ENCODE measurements at places on chromosomes 2 and 18.
A peak's percentile ranks its signal among the peaks of the same experiment; 100 is the strongest.

DNA sequence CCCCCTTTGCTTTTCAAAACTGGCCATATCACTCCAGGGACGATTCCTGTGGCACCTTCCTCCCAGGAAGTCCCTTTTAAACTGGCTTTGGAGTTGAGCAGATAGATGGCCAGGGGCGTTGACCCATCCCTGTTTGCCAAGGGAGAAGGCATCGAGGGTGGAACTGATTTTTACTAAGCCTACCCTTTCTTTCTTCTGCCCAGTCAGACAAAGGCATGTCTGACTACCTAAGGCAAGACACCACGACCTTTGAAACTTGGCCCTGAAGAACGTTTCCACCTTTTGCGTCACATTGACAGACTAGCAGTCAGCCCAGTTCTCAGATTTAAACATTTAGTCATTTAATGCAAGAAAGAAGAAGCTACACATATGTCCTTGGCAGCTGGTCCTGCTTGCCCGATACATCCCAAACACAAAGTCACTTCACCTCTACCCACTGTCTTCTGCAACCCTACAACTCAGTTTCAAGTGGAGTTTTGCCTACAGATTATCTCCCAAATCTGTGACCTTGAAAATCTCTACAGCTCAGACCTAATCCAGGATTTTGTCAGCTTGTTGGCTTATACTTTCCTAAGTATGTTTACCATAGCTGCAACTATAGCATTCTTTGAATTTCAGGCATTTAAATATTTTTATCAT is 102.2 kb upstream of the IL1R2 start:
- no peak for DNase-seq

DNA sequence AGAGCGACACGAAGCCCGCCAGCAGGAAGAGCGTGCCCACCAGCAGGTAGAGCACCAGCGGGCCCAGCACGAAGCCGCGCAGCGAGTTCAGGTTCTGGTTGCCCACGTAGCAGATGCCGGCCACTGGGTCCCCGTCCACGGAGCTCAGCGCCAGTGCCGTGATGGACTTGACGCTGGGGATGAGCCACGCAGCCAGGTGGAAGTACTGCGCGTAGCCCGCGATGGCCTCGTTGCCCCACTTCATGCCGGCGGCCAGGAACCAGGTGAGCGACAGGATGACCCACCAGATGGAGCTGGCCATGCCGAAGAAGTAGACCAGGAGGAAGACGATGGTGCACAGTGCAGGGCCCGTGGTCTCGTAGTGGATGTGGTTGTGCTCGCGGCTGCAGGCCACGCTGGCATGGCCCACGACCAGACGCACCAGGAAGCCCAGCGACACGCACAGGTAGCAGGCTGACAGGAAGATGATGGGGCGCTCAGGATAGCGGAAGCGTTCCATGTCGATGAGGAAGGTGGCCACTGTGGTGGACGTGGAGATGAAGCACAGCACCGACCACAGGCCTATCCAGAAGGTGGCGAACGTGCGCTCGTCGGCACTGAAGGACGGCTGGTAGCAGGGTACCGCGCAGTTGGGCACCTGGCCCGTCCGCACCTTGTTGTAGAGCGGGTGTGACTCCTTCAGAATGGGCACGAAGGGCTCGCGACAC is 2.1 kb downstream of the FZD5 start:
- DNase-seq = peak; percentile 69

GRCh38 chr18:55523001-55523400 is 65.0 kb downstream of the TCF4 start:
- no peak for DNase-seq

DNA sequence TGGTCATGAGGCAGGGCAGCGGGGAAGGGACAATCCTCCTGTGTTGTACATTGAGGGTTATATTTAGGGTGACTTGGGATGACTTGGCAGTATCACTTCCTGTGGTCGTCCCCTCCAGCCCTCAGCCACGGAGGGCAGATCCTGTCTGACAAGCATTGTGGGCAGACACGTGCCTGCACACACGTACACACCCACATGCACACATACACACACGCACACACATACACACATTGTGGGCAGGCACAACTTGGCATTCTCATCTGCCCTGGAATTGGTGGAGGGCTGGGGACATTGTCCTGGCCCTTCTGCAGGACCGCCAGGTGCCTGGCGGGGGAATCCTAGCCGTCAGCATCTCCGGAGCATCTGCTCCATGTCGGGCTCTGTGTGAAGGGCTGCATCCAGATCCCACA is 47.6 kb downstream of the ODC1 start:
- DNase-seq = no peak

- DNase-seq = no peak
Measured at GRCh38 chr2:102337481-102338386, 17.9 kb upstream of the IL18R1 start.

DNA sequence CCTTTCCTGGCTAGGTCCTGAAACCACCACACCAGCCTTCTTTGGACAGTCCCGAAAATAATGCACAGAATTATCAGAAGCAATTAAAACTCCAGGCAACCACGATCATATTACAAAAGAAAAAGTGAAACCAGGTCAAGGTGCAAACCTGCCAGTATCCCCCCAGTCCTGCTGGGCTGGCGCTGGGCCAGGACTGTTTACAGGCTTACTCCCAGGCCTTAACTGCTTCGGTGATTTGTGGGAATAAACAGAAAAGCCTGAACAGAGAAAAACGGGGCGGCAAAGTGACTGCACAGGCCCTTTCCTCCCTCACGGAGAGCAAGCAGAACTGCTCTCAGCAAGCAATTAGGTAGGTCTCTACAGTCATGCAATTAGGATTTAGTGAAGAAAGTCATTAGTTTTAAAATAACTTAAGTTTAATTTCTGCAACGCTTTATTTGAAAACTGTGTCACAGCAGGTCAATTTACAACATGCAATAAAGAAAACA is 1.3 kb downstream of the HDAC4 start:
- peak; percentile 67 for DNase-seq

- no peak for DNase-seq
Measured at GRCh38 chr2:61759718-61760117, 94.1 kb downstream of the FAM161A start.

GRCh38 chr2:11566383-11566782 is 32.5 kb downstream of the GREB1 start:
- no peak for DNase-seq

- no peak for DNase-seq
Measured at GRCh38 chr2:198127627-198128026, 323.2 kb downstream of the PLCL1 start.

DNA sequence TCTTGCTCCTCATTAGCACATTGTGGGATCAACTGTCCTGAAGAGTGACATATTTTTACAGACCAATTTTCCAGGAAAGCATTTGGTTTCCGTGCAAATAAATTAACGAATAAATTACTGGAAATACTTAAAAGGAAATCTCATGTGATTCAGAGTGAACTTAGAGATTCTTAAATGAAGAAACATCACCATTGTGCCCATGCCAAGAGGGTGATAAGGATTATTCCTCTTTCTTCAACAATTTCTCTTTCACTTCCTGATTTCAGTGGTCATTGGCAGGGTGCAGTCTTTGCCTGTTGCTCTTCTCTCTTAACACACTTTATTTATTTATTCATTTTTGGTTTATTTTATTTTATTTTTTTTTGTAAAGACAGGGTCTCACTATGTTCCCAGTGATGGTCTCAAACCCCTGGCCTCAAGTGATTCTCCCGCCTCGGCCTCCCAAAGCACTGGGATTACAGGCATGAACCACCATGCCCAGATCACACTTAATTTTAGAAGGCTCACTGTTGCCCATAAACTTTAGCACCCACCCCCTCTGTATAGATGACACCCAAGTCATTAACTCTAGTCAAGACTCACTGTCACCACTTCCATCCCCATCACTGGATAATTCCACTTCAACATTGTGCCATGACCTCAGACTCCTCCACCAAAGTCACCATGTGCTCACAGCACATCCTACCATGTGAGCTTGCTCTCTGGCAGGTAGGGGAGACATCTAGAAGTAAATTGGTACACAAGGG is 92.6 kb upstream of the CERS6 start:
- no peak for DNase-seq

DNA sequence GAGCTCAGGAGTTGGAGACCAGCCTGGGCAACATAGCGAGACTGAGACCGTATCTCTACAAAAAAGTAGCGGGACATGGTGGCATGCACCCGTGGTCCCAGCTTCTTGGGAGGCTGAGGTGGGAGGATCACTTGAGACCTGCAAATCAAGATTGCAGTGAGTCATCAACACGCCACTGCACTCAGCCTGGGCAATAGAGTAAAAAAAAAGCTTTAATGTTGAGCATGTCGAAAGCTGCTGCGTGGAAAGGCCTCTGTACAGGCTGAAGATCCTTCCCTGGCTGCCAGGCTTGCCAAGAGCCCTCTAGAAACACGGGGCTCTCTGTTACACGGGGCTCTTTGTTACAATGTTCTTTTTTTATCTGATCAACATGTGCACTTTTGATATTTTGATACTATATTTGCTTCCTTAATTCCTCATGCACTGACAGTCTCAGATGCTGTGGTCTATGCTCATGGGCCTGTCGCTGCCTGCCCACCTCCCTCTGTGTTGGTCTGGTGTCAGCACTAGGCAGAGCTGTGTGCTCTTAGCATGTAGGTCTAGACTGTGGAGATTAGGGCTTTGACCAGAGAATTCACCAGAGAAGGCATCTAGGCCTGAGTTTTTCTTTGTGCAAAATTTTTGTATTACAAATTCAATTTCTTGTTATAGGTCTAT is 18.7 kb downstream of the CLK1 start:
- DNase-seq = peak; percentile 46

GRCh38 chr2:35503738-35504199 is 851.8 kb upstream of the CRIM1 start:
- DNase-seq = no peak
